ENCODE measurements at places on chromosomes 11 and 22.
A peak's percentile ranks its signal among the peaks of the same experiment; 100 is the strongest.

DNA sequence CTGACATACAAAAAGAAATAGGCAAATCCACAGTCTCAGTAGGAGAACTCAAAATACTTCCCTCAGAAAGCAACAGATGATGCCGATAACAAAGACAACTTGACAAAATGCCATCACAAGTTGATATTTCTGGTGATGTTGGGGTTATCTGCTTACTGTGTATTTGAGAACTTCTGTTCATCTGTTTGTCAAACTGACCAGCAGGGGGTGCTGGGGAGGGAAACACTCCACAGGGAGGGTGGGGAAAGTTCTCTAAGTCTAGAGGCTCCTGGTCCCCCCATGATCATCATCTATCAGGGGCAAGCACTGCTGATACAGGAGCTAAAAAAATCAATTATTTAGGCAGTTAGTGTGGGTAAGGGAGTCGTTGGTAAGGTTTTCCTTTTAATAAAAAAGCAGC lies 19.2 kb downstream of the GLYATL1 start:
- no peak for DNase-seq

DNA sequence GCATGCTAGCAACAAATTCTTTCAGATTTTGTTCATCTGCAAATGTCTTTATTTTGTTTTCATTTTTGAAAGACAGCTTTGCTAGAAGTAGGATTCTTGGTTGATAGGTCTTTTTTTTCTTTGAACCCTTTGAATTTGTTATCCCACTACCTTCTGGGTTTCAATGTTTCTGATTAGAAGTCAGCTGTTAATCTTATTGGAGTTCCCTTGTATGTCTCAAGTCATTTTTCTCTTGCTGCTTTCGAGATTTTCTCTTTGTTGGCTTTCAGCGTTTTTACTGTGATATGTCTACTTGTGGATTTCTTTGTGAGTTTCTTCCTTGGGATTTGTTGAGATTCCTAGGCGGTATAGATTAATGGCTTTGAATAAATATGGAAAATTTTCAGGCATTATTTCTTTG lies 27.2 kb upstream of the MS4A8 start:
- no peak for DNase-seq

DNA sequence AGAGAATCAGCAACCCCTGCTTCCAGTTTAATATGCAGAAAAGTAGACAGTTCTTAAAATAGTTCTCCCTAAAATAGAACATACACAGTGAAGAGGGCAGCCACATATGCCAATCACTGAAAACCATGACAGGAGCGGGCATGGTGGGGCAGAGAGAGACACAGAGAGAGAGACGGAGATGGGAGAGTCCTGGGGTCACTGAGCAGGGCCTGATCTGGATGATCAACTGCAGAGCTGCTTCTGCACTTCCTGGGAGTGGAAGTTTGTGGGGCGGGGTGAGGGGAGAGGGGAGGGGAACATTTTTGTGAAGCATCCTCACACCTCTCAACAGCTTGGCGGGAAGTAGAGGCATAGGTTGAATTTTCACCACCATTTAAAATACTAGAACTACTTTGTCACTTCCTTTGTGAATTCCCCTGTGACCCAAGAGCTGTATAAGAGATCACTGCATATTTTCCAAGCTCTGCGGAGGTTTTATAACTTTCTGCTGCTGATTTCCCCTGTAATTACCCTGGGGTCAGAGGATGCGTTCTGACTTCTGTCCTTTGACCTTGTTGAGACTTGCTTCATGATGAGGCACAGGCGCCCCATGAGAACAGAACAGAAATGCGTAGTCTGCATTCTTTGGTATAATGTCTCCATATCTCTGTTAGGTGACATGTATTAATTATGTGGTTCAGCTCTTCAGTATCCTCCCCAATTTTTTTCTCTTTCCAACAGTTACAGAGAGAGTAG lies 419.4 kb downstream of the BRD1 start:
- no peak for DNase-seq

GRCh38 chr22:25749420-25750169 lies 7.6 kb downstream of the MYO18B start:
- DNase-seq = no peak

DNA sequence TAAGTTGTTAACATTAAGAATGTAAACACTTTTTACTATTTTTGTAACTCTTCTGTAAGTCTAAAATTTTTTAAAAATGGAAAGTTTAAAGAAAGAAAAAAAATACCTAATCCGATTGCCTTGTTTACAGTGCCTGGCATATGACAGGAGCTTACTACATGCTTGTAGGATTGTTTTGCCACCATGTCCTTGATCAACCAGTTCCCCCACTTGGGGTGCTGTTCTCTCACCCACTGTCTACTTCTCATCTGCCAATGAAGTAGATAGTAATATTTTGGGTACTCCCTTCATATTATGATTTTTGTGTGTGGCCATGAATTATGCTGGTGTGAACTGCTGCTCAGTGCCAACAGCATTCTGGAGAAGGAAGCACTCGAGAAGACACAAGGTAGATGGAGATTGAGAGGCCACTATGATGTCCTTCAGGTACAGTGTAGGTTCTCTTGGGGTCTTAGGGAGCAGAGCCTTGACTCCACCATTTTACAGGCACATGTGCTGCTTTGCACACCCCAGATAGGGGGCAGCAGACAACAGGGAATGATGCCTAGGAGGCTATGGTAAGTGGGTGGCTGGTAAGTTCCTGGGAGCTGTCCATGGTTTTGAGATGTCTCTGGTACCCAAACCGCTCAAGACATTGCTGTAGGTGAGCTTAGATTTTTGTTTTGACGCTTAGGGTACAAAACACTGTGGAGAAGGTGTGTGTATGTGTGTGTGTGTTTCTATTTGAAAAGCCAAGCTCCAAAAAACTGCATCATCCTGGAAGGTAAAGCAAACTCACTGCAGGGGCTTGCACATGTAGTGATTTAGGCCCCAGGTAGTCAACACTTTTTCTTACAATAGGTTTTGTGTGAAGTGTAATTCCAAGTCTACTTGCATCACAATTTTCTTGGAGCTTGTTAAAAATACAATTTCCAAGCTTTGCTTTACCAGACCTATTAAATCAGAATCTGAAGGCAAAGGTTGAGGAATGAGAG lies 494.5 kb upstream of the LARGE1 start:
- peak; percentile 74 for DNase-seq

GRCh38 chr11:92376146-92376599 lies 151.6 kb downstream of the FAT3 start:
- DNase-seq = no peak

DNA sequence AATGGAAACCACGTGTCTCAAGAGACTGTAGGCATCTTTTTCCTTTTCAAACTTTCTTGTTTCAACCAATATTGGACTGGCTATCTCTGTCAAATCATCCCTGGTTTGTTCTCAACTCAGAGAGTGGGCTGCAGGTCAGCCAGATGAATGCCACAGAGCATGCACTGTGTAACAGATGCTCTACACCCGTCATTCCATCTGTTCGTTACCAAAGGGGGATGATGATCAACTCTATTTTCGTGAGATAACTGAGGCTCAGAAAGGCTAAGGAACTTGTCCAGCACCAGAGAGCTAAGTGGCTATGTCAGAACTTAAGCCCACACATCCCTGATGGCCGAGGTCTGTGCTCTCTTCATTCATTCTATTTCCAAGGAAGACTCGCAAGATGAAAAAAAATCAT lies 42.1 kb downstream of the SLC1A2 start:
- no peak for DNase-seq

GRCh38 chr11:67584205-67584880 lies 731 bp downstream of the GSTP1 start:
- DNase-seq = peak; percentile 78

GRCh38 chr11:45477588-45477987 lies 187.8 kb downstream of the CHST1 start:
- no peak for DNase-seq

GRCh38 chr11:129643031-129643721 lies 172.5 kb upstream of the TMEM45B start:
- DNase-seq = no peak

- no peak for DNase-seq
These were observed 7.9 kb downstream of the CD82 start for GRCh38 chr11:44573333-44573732.

- no peak for DNase-seq
These were observed 10.4 kb downstream of the OR52K2 start for GRCh38 chr11:4459500-4459899.

GRCh38 chr11:69698362-69698761 lies 5.5 kb downstream of the FGF19 start:
- DNase-seq = no peak

DNA sequence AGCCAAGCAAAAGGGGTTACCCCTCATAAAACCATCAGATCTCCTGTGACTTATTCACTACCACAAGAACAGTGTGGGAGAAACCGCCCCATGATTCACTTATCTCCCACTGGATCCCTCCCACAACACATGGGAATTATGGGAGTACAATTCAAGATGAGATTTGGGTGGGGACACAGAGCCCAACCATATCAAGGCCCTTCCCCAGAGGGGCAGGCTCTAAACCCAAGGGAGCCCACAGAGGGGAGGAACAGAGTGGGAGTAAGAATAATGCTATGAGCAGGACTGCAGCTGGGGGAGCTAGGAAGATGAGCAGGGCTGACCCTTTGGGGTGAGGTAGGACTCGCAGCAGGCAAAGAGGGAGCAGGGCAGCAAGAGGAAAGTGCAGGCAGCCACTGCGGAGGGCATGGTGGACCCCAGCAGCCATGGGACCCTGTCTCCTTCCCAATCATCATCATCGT lies 59.3 kb downstream of the CD82 start:
- no peak for DNase-seq

DNA sequence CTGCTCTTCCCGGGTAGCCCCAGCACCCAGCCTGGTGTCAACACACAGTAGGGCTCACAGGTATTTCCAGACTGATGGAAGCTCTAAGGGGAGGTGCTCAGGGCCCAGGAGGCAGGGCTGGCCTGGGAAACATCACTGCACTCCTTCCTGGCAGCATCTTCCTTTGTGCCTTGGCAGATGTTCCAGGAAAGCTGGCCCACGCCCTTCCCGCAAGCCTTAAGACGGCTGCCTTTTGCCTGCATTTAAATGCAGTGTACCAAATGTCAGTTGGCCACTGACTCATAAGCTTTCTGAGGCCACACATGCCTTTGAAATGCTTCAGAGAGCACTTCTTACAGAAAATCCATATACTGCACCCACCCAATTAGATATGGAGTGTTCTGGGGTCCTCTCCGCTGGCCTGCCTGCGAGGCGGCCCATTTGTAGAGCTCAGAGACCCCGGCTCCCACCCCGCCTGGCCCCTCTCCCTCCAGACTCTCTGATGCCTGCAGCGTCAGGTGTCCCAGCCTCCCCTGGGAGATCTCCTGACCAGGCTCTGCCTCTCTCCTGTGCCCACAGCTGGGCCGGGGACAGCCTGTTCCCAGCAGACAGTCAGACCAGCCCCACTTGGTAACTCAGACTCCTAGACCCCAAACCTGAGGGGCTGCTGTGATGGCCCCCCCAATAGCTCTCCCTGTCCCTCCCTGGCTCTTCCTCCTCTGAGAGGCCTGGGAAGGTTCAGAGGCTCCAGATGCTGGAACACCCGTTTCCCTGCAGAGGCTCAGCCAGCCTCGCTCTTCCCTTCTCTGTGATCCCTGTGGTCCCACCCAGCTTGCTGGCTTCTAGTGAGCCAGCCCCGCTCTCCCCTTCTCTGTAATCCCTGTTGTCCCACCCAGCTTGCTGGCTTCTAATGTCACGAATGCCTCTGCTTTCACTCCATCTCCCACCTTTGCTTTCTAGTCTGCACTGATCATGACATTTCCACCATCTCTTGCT lies 47.6 kb upstream of the THY1 start:
- DNase-seq = no peak

- DNase-seq = no peak
These were observed 47.3 kb downstream of the PPFIA1 start for GRCh38 chr11:70317581-70318305.

- no peak for DNase-seq
These were observed 11.0 kb downstream of the DDB2 start for GRCh38 chr11:47225552-47226400.

GRCh38 chr22:44776605-44777363 lies 24.4 kb downstream of the ARHGAP8 start:
- DNase-seq = no peak

- DNase-seq = no peak
These were observed 77.1 kb downstream of the DHCR7 start for GRCh38 chr11:71370895-71371673.

DNA sequence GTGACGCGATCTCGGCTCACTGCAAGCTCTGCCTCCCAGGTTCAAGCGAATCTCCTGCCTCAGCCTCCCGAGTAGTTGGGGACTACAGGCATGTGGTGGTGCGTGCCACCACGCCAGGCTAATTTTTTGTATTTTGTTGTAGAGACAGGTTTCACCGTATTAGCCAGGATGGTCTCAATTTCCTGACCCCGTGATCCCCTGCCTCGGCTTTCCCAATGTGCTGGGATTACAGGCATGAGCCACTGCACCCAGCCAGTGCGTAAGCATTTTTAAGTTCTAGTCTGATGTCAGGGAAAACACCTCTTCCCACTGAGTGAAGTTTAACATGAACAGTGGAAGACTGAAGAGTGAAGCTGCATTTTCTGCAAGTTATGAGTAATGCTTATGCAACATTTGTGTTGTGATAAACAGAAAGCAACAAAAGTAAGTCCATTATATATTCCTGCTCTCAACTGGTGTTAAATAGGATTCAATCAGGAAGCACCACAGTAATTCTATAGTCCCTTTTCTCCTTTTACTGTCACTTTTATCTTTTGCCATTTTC lies 1219.8 kb upstream of the RAG2 start:
- no peak for DNase-seq

- no peak for DNase-seq
These were observed 688.7 kb downstream of the ETS1 start for GRCh38 chr11:127898422-127899365.

- DNase-seq = no peak
These were observed 37.6 kb upstream of the SYT13 start for GRCh38 chr11:45323601-45324249.

DNA sequence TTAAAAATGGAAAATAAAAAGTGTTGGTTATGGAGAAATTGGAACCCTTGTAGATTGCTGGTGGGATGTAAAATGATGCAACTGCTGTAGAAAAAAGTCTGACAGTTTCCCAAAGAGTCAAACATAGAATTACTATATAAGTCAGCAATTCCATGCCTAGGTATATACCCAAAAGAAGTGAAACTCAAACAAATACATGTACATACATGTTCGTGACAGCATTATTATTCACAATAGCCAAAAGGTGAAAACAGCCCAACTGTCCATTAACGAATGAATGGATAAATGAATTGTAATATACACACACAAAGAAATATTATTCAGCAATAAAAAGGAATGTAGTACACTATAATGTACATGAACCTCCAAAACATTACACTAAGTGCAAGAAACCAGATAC lies 116.0 kb downstream of the TTC28 start:
- DNase-seq = no peak

GRCh38 chr22:30336752-30337460 lies 10.2 kb upstream of the TBC1D10A start:
- DNase-seq = no peak

DNA sequence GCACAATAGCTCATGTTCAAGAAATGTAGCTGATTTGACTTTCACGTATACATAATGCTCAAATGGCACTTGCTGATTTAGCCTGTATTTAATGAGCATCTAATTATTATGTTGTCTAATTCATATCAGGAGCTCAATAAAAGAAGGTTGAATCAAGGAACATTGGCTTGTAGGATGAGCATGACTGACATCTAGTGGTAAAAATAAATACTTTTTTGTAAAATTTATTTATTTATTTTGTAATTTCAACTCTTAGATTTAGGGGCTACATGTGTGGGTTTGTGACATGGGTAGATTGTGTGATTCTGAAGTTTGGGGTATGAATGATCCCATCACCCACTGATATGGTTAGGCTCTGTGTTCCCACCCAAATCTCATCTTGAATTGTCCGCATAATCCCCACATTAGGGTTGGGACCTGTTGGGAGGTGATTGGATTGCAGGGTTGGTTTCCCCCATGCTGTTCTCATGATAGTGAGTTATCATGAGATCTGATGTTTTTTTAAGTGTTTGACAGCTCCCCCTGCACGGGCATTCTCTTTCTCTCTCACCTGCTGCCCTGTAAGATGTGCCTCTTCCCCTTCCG lies 1.7 kb upstream of the OR52E5 start:
- no peak for DNase-seq

Data from hindlimb muscle (tissue), 1 donor.